SHP77 (cell line): ENCODE measurements at places on chromosomes 1 and 21.

DNA sequence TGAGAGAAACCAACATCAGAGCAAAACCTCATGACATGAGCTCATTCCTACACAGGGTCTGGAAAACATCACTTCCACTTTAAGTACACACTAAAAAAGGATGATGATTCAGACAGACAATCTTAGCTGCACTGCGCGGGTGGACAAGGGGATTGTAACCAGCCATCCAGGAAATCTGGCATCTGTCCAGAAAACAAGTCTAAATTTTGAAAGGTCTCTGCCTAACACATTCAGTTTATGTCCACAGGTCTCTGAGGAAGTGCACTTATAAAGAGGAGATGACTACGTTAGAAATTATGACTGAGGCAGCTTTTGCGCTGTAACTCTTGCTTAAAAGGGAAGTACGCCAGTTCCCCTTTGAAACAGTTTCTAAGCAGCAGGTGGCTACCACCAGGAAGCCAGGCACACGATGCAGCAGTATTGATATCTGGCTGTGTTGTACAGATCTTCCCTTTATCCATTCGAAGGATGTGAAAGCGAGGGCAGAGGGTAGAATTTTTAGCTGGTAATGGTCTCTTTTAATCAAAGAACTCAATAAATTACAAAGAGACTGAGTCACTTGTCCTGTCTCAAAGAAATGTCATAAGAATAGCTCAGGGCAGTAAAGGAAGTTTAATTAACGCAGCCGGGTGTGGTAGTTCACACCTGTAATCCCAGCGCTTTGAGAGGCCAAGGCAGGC is 128.0 kb downstream of the SETD4 start:
- DNase-seq = peak; percentile 74

- DNase-seq = no peak
Measured at GRCh38 chr1:188590641-188591040, 1761.9 kb downstream of the PLA2G4A start.

- DNase-seq = no peak
Measured at GRCh38 chr1:84720221-84720780, 30.0 kb upstream of the SSX2IP start.

DNA sequence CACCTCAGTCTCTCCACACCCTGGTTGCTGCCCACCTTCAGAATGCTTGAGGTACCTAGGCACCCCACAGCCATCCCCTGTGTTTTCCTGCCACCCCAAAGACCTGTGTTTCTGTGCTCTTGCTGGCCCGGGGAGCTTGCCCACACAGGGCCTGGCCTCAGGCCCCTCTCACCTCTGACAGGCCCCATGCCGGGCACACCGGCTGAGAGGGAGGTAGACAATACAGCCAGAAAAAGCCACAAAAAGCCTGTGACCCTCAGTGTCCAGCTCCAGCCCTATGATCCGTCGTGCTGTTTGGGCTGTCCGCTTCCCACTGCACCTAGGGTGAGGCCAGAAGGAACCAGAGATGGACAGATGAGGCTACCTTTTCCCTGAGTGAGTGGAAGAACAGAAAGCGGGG is 11.4 kb downstream of the SEMA6C start:
- DNase-seq = no peak

GRCh38 chr1:207019161-207019560 is 13.4 kb downstream of the C1orf116 start:
- DNase-seq = no peak

DNA sequence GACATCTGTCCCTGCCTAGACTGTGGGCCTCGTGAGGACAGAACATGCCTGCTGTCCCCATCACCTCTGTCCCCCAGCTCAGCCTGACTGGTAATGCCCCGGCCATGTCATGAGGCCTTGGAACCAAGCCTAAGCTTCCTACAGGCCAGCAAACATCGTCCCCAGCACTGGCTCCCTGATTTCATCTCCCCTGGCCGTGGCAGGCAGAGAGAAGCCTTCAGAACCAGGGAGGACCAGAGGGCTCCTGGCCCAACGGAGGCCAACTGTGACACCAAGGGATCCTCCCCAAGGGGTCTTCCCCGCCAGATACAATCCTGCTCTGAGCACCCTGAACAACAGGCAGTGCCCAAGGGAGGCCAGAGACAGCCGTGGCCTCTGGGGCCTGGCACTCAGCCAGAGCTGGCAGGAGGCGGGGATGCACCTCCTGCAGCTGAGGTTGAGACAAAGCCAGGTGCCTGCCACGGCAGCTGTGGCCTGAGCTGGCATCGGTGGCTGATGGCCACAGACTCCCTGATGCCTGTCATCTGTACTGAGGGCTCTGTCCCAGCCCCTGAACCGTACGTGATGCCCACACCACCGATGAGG is 9.9 kb upstream of the NPHP4 start:
- DNase-seq = peak; percentile 67
